NCI-H526 (cell line): ENCODE measurements at places on chromosomes 16 and 17.

GRCh38 chr16:66265048-66265415 is 101.5 kb upstream of the CDH5 start:
- no peak for DNase-seq

- DNase-seq, result no peak
Measured at GRCh38 chr17:79942591-79943346, 92.9 kb downstream of the TBC1D16 start.

GRCh38 chr17:70865993-70866804 is 696.9 kb downstream of the KCNJ2 start:
- DNase-seq, result no peak

DNA sequence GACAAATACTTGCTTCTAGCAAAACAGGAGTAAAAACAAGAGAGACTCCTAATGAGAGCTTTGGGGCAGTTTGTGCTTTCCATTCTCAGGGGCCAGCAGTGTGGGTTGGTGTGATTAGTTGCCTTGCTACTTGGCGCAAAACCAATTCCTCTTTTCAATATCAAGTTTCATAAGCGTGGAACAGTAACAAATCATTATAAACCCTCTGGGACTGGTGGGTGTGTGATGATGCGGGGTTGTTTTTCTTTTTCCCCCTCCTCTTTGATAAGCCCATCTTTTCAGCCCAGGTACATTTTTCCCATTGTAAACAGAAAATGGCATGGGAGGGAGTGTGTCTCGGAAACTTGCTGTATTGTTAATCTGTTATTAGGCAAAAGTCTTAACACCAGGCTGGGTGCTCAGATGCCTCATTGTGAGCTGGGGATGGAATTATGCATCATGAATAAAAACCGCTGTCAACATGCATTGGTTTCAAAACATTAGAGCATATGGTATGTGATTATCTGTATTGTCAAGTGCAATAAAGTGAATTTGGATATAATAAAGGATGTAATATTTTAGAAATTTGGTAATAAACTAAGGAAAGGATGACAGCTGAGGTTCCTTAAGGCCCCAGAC is 166.4 kb downstream of the CCDC182 start:
- DNase-seq, result peak; percentile 28
